Stimulated activated memory B cell treated with anti-CD40 and anti-IgM and Interleukin-4, amounts not matched to agents 10 μg/mL and 1 μg/mL and 100 μg/mL, for 72 hours (primary cell): ENCODE measurements at places on chromosomes 4 and X.

DNA sequence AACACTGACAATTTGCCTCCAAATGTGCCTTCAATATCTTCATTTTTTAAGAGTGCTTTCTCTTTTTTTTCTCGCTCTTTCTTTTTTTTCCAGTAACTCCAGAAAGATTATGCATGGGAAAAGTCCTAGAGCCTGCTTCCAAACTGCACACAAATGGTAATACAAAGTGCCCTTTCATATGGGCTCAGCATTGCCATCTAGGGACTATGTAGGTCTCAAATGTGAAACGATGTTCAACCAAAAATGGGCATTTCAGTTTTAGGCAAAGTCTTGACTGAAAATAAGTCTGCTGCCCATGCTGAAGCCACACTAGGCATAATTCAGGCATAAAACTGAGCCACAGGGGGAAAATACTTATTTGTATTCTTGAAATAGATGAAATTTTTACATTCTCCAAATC lies 65.6 kb downstream of the SYNPO2 start:
- H3K36me3 ChIP-seq, result no peaks in the 10 kb centered on the region
- H3K4me1 ChIP-seq, result no peaks in the 10 kb centered on the region
- ATAC-seq, result no peak
- H3K27me3 ChIP-seq, result no peaks in the 10 kb centered on the region
- no peak overlapping the region for H3K4me3 ChIP-seq
- no peak overlapping the region for H3K27ac ChIP-seq

DNA sequence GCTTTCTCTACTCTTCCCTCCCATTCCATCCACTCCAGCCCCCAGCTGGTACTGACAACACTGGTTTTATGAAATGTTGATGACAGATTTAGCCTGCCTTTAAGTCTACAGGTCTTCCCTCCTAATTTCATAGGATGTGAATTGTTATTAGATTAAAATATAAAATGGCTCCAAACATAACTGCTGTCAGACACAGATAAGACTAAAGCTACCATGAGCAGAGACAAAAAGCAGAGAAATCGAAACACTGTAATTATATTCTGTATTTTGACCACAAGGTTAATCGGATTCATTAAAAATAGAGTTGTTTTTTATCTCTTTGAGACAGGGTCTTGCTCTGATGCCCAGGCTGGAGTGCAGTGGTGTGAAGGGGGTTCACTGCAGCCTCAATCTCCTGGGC lies 28.3 kb downstream of the SEC24D start:
- peaks cover 73% of the 10 kb centered on the region for H3K36me3 ChIP-seq
- no peaks in the 10 kb centered on the region for H3K27me3 ChIP-seq
- ATAC-seq, result no peak
- no peak overlapping the region for H3K27ac ChIP-seq
- H3K4me3 ChIP-seq, result no peak overlapping the region
- no peaks in the 10 kb centered on the region for H3K4me1 ChIP-seq

DNA sequence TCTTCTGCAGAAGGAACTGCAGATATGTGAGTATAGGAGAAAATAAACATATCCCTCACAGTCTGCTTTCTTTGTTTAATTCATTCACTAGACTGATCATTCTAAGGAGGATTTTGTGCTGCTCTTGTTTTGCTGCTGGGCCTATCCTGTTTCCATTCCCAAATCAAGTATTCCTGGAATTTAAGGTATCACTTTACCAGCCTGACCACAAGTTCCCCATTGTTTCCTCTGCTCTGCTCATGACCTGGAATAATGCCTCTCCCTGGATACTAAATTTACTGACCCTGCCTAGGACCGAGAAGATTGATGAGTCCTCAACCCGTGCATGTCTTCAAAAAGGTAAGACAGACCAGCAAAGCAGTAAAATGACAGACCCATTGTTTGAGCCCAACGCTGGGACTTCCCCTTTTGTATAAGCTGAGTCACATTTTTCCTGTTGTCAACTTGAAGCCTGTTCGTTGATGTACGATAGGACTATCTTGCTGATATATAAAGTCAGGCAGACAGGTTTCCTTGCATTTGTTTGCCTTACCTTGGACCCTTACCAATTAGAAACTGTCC lies 85.5 kb upstream of the TET2 start:
- no peaks in the 10 kb centered on the region for H3K36me3 ChIP-seq
- peak overlapping the region; percentile 65 for H3K4me3 ChIP-seq
- no peaks in the 10 kb centered on the region for H3K27me3 ChIP-seq
- peaks cover 54% of the 10 kb centered on the region for H3K4me1 ChIP-seq
- peak; percentile 64 for ATAC-seq

DNA sequence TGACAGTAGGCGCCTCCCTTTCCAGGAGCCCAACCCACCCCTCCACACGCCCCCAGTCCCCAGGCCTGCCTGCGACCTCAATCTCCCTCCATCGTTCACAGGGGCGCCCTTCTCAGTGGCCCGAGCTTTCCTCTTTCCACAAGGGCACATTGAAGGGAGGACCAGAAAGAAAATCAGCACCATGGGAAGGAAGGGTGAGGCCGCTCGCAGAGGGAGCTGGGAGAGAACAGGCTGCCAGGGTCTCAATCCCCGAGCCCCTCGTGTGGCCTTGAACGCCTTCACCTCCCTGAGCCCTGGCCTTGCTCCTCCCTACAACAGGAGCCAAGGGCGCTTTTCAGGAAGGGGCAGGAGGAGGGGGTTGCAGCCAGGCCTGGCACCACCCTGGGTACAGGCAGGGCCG lies 66.5 kb downstream of the WFS1 start:
- peaks cover 22% of the 10 kb centered on the region for H3K4me1 ChIP-seq
- H3K4me3 ChIP-seq, result no peak overlapping the region
- ATAC-seq, result no peak
- H3K27me3 ChIP-seq, result peaks cover 81% of the 10 kb centered on the region
- H3K36me3 ChIP-seq, result no peaks in the 10 kb centered on the region

GRCh38 chr4:47490550-47490949 lies 5.5 kb downstream of the ATP10D start:
- peaks cover 57% of the 10 kb centered on the region for H3K4me1 ChIP-seq
- H3K36me3 ChIP-seq, result peaks cover 11% of the 10 kb centered on the region
- no peaks in the 10 kb centered on the region for H3K27me3 ChIP-seq
- H3K4me3 ChIP-seq, result no peak overlapping the region
- no peak overlapping the region for H3K27ac ChIP-seq

DNA sequence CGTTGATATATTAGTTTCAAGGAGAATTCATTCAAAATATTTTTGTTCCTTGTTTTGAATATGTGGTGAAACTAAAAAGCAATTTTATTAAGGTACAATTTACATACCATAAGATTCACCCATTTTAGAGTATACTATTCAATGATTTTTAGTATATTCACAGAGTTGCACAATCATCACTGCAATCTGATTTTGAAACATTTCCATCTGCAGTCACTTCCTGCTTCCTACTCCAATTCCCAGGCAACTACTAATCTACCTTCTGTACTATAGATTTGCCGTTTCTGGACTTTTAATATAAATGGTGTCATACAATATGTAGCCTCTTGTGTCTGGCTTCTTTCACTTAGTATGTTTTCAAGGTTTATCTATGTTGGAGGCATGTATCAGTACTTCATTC lies 71.3 kb downstream of the SLC9A7 start:
- no peaks in the 10 kb centered on the region for H3K27me3 ChIP-seq
- no peak for ATAC-seq
- H3K27ac ChIP-seq, result no peak overlapping the region

DNA sequence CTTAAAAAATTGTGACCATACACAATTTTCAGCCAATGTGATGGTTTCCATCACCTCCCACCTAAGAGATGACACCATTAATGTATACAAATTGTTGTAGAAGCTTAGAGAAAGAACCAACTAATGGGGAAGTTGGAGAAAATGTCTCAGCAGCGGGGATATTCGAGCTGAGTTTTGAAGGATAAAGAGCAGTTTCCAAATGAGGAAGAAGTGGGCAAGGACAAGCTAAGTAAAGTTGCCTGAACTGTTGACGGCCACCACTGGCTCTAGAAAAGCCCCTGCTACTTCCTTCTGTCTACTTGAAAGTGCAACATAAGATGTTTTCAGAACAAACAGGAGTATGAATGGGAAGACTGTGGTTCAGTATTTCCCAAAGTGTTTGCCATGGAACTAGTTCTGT lies 92.0 kb downstream of the CHRNA9 start:
- peaks cover 50% of the 10 kb centered on the region for H3K36me3 ChIP-seq
- no peaks in the 10 kb centered on the region for H3K4me1 ChIP-seq
- no peak overlapping the region for H3K27ac ChIP-seq

DNA sequence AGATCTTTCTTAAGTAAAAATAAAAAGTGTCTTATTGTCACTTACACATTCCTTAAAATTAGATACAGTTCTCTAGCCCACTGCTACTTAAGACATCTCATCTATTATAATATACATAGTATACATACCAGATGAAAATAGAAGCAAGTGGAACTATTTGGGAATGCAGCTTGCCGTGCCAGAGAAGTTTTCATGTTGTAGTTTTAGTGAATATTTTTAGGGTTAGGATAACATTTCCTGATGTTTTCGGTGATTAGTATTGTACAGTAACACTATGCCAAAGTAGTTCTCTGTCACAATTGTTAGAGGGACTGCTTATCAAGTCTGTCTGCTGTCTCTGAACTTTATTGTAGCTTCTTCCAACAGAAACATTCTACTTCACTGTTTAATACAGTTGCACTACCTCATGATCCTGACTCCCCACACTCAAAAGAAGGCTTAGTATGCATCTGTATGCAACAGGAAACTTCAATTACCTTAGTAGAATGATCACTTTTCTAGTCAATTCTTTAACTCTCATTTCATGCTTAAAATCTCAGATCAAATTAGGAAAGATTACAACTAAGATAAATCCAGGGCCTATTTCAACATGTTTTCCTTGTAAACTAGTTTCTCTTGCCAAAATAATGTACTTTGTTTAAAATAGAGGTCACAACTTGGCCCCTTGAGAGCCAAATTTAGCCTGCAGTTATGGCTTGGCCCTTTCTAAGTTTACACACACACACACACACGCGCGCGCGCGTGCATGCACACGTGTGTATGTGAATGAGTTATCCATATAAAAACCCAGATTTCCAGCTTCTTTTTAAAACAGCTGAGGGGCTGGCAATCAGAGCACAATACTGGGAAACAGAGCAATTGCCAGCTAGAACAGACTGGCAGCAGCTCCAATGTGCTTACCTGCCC lies 42.3 kb upstream of the SRPX start:
- no peaks in the 10 kb centered on the region for H3K27me3 ChIP-seq
- peaks cover under 1% of the 10 kb centered on the region for H3K36me3 ChIP-seq
- H3K4me1 ChIP-seq, result no peaks in the 10 kb centered on the region
- H3K27ac ChIP-seq, result no peak overlapping the region

DNA sequence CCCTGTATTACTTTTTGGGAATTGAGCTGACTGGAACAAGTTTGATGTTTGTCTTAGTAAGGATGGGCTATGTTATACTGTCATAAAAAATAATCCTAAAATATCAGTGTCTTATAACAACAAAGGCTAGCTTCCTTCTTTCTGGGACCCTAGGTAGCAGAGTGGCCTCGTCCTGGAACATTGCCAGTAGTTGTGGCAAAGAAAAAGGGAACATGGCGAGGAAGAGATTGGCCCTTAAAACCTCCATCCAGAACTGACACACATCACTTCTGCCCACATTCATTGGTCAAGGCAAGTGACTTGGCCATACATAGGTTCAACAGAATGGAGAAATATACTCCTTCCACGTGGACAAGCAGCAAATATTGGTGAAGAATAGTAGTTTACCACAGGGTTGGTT lies 287.9 kb downstream of the PPP1R2C start:
- no peak for ATAC-seq
- no peak overlapping the region for H3K27ac ChIP-seq
- H3K27me3 ChIP-seq, result no peaks in the 10 kb centered on the region
- peaks cover 18% of the 10 kb centered on the region for H3K4me1 ChIP-seq
- H3K36me3 ChIP-seq, result no peaks in the 10 kb centered on the region

GRCh38 chr4:52665592-52665991 lies 6.5 kb upstream of the USP46 start:
- peaks cover 25% of the 10 kb centered on the region for H3K36me3 ChIP-seq
- H3K4me1 ChIP-seq, result peaks cover 12% of the 10 kb centered on the region
- peaks cover 10% of the 10 kb centered on the region for H3K27me3 ChIP-seq
- no peak overlapping the region for H3K27ac ChIP-seq
- no peak overlapping the region for H3K4me3 ChIP-seq

- ATAC-seq, result no peak
- no peaks in the 10 kb centered on the region for H3K36me3 ChIP-seq
- no peak overlapping the region for H3K4me3 ChIP-seq
- no peaks in the 10 kb centered on the region for H3K27me3 ChIP-seq
Observed at GRCh38 chrX:41515376-41515775, 68.2 kb downstream of the NYX start.

GRCh38 chr4:126268106-126268505 lies 953.4 kb downstream of the FAT4 start:
- H3K27ac ChIP-seq, result no peak overlapping the region
- ATAC-seq, result no peak
- H3K4me3 ChIP-seq, result no peak overlapping the region
- no peaks in the 10 kb centered on the region for H3K36me3 ChIP-seq

DNA sequence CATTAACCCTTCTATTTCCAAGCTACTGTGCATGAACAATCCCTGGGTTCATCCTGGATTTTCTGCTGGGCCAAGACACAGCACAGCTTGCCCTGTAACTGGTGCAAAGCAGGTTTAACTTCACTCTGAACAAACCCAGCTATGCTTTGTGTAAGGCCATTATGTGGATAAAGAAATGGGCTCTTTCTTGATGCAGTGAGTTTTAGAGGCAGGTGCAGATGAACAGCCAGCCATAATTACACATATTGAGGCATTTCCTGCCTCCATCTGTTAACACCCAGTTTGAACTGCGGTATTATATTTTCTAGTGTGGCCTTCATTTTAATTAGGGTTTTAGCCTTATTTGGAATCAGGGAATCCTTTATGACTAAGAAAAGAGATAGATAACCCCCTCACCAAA lies 68.7 kb upstream of the ARX start:
- no peak overlapping the region for H3K4me3 ChIP-seq
- H3K27me3 ChIP-seq, result no peaks in the 10 kb centered on the region
- no peaks in the 10 kb centered on the region for H3K36me3 ChIP-seq
- no peak overlapping the region for H3K27ac ChIP-seq
- H3K4me1 ChIP-seq, result no peaks in the 10 kb centered on the region

- no peak for ATAC-seq
- peaks cover 5% of the 10 kb centered on the region for H3K4me1 ChIP-seq
- no peak overlapping the region for H3K27ac ChIP-seq
- no peaks in the 10 kb centered on the region for H3K36me3 ChIP-seq
- H3K27me3 ChIP-seq, result peaks cover 26% of the 10 kb centered on the region
- no peak overlapping the region for H3K4me3 ChIP-seq
Observed at GRCh38 chr4:803884-804283, 22.0 kb downstream of the CPLX1 start.
